ENCODE measurements at places on chromosomes 11 and 22. TPM values are rescaled to one million over a fixed set of nuclear protein-coding genes. Genes with fewer than 3 reads are reported as not detected.

NXPE1 gene
- total RNA-seq, result not detected

MMP8 gene
- total RNA-seq, result 0.11 TPM

ENTHD1 gene
- not detected for total RNA-seq

CYTH4 gene
- 0.12 TPM for total RNA-seq

MUC15 gene
- not detected for total RNA-seq

TMPRSS4 gene
- not detected for total RNA-seq

BEST1 gene
- 3.1 TPM for total RNA-seq

PRODH gene
- total RNA-seq, result not detected

All from uterine smooth muscle cell (primary cell).